Right renal cortex interstitium (tissue), 3 donors: ENCODE measurements at places on chromosomes 1 and 21. TPM values are rescaled to one million over a fixed set of nuclear protein-coding genes. Genes with fewer than 3 reads are reported as not detected.
A peak's percentile ranks its signal among the peaks of the same experiment; 100 is the strongest.

- DNase-seq: no peak
Observed at GRCh38 chr1:203048555-203049051, 22.3 kb downstream of the PPFIA4 start.

The ERVH48-1 gene
- polyA plus RNA-seq: 0.26 TPM

DNA sequence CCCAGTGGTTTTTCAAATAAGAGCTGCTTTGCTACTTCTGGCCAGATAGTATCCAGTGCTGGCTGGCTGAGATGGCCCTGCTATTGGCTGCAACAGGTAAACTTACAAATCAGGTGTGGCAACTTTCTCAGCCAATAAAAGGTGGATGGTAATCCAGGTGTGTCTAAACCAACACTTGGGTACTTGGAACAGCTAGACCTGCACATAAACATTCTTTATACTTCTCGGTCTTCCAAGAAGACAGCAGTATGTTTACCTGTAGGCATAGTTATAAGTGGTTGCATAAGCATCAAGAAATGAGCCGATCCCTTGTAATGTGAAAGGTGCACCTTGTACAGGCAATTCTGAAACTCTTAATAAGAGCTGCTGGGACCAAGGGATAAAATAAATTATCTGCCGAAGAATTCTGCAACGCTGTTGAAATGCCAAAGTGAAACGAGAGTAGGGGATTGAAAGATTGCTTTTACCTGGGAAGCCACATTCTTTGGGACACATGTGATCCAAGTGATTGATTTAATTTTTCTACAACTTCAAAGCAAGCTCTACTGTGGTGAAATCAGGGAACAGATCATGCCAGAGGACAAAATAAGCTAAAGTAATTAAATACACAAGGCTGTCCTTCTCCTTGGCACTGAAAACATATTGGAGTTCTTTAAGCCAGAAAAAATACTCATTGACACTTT is at the start of gene CLDN8:
Gene CLDN8, minus strand, starts transcription at position 57 of the 683 bp plus-strand sequence. CDS start 172 bp downstream, outside the sequence.
- DNase-seq: no peak

- DNase-seq: no peak
Observed at GRCh38 chr1:34147301-34147700, 17.7 kb downstream of the CSMD2 start.

- peak; percentile 65 for DNase-seq
Observed at GRCh38 chr21:32256873-32257620, 21.8 kb downstream of the MIS18A start.

DNA sequence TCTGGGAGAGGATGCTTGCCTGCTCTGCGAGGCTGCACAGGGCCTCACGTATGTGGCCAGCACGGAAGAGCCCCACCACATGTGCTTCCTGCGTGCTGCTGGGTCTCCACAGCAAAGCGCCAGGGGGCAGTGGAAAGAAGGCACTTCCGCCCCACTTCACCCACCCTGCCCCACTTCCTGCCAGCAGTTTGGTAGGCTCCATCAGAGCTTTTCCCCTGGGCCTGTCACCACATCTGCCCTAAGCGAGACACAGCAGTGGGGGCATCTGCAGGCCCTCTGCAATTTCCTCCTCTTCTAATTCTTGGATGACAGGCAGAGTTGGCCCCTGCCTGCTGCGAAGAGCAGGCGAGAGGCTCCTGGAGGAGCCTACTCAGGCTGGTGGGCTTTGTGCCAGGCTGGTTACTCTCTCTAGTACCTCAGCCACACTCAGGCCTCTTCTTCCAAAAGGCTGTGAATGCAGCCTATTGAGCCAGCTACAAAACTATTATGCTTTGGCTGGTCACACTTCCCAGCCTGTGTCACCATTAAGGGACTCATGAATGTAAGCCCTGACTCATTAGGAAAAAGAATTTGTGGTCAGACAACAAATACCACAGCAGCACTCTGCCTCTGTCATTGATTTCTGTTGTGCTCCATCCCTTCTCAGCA is 25.0 kb downstream of the CD244 start:
- no peak for DNase-seq

- DNase-seq: peak; percentile 81
Observed at GRCh38 chr1:223887747-223888418, 42.1 kb upstream of the TP53BP2 start.

DNA sequence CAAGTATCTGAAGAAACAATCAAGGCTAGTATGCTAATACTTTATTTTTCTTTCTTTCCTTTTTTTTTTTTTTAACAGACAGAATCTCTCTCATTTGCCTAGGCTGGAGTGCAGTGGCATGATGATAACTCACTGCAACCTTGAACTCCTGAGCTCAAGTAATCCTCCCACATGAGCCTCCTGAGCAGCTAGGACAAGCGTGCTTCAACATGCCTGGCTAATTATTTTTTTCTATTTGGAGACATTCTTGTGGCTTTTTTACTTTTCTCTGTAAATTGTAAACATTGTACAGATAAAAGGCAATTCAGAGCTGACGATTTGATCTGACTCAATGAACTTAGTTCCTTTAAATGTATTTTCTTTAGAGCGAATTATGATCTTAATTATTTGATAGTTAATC is 41.4 kb downstream of the CCDC18 start:
- DNase-seq: no peak

DNA sequence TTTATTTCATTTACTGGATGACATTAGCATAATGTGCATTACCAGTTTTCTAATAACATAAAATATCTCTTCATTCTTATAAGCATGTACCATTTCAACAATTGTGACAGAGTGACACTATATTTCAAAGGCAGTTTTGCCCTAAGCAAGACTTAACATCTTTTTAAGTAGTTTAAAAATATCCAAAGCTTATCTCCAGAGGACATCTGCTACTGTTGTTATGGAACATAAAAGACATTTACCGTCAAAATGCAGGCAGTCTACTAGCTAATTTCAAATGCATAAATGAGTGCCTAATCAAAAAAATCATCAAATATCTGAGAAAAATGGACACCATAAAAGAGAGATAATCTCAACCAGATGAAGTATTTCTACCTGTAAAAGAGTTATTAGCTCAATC is 782.4 kb upstream of the BRINP3 start:
- no peak for DNase-seq

DNA sequence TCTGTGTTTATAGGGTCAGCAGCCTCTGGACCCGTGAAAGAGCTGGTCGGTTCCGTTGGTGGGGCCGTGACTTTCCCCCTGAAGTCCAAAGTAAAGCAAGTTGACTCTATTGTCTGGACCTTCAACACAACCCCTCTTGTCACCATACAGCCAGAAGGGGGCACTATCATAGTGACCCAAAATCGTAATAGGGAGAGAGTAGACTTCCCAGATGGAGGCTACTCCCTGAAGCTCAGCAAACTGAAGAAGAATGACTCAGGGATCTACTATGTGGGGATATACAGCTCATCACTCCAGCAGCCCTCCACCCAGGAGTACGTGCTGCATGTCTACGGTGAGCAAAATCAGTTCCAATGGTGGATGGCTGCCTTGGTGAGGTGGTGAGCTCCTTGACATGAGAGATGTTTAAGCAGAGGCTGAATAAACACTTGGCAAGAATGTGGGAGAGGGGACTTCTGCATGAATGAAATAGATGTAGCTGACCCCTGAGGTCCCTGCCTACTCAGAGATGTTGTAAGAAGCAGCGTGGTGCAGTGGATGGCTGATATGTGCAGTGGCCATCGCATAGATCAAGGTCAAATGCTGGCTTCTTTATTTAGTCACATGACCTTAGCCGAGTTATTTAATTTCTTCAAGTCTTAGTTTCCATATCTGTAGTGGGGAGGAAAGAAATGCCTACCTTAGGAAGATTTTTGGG is 9.3 kb downstream of the SLAMF7 start:
- no peak for DNase-seq

DNA sequence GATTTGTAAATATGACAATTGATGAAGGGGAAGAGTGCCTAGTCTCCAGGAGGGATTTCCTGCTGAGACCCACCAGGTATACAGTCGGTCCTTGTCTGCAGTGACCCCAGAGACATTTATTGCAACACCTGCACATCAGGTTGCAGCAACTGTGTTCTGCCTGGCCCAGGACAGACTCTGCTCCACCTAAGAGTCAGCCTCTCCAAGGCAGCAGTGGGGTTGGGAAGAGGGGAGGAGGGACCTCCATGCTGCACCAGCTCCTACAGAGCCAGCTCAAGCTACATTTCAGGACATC is 120.4 kb upstream of the IRF2BP2 start:
- no peak for DNase-seq

The FNDC10 gene
- 2.5 TPM for polyA plus RNA-seq

GRCh38 chr1:158333405-158334155 is 2.2 kb upstream of the CD1B start:
- no peak for DNase-seq

The C1QB gene
- polyA plus RNA-seq: 6.2 TPM

- no peak for DNase-seq
Observed at GRCh38 chr1:162631546-162632191, 595 bp upstream of the DDR2 start.

GRCh38 chr1:150775276-150775675 is 9.7 kb upstream of the CTSS start:
- DNase-seq: no peak

The VSIG8 gene
- 0.42 TPM for polyA plus RNA-seq

The KRTCAP2 gene
- polyA plus RNA-seq: 153 TPM

The TPTE gene
- not detected for polyA plus RNA-seq

DNA sequence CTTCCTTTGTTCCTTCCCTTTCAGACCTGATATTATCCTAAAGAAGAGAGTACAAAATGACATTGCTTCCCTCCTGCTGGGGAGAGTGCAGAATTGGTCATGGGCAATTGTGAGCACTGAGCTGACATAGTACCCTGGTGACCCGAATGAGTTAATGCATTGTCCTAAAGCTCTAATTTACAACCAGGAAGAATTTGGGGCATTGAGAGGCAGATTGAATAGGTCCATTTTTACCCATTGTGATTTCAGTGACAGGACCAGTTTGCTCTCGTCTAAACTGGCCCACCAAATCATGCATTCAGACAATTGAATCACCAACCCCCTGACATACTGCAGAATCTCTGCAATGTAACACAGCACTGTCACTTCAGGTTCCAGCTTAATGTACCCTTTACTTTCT is 497.4 kb downstream of the DPYD start:
- DNase-seq: no peak

DNA sequence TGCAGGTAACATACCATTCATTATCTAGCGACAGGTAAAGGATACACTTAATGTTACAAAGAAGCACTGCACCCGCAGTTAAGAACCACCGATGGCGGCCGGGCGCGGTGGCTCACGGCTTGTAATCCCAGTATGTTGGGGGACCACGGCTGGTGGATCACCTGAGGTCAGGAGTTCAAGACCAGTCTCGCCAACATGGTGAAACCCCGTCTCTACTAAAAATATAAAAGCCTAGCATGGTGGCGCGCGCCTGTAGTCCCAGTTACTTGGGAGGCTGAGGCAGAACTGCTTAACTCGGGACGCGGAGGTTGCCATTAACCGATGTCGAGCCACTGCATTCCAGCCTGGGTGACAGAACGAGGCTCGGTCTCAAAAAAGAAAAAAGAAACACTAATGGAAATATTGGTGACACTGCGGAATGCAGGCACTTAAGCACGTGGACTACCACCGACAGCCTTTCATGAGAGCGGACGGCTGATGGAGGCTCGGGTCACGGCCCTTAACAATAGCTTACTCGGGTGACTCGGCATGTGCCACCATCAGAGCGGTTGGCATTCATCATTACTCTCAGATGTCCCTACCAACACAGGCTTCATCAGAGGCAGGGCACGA is 542 bp downstream of the GAS5 start:
- DNase-seq: no peak

- no peak for DNase-seq
Observed at GRCh38 chr1:68558321-68559026, 61.6 kb upstream of the DEPDC1 start.

The IL10 gene
- 0.27 TPM for polyA plus RNA-seq

The OR2G6 gene
- polyA plus RNA-seq: not detected

DNA sequence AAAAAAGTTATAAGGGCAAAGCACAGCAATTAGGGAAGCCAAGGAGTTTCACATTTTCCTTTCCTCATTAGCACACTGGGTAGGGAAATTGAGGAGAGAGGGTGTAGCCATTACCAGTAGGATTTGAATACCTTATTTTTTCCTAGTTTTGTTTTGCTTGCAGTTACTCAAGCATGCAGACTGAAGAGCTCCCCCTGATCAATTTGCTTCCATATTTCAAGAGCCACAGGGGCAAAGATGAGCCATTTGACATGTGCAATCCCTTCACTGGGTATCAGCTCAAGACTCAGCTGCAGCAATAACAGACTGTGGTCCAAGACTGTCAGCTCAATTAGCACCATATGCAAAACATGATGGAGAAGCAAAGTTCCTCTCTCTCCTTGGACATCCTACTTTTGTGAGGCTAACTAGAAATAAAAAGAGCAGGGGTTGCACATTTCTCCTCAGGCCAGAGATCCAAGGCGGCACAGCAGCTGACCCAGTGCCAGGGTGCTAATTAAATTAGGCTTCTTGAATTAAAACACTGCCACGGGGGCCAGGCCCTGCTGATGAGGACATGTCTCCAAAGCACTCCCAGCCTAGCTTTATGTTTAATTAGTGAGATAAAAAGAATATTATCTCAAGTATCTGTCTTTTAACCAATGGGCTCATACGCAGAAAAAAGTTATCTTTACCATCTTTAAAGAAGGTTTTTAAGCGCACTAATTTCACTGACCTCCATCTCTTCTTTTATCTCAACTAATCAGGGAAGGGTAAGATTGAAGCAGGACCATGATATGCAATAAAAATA is 36.7 kb upstream of the LRRC53 start:
- DNase-seq: no peak

The ORC1 gene
- polyA plus RNA-seq: 8.2 TPM

The SLC30A2 gene
- polyA plus RNA-seq: 2.8 TPM

DNA sequence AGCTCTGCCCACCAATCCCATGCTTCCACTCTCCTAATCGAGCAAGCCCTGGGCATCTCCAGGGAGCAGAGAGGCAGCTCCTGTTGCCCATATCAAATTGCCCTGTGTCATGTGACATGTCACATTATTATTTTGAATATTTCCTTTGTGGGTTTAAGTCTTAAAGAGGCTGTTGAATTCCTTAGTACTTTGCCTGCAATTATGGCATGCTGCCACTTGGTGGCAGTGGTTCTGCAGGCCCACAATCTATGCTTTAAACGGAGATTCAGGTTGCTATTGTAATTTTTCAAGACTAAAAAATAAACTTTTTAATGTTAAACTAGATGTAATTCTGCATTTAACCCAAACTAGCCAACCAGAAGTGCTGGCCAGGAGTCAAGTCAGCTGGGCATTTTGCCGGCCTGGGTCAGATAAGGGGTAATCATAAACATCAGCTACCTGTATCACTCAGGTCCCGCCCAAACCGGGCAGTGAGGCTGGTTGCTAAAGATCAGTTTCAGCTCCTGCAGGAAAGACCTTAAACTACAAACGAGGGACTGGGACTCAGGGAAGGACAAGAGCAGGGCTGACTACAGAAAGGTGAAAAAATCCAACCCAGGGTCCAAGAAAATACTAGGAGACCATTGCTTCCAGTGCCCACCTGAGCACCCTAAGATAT is 37.3 kb upstream of the ARHGEF16 start:
- DNase-seq: no peak
